ENCODE measurements at places on chromosomes 6 and 20.

- no peak for DNase-seq
Observed at GRCh38 chr6:131946992-131947955, 3.9 kb downstream of the CCN2 start.

- no peak for DNase-seq
Observed at GRCh38 chr6:100258752-100259151, 206.0 kb downstream of the SIM1 start.

DNA sequence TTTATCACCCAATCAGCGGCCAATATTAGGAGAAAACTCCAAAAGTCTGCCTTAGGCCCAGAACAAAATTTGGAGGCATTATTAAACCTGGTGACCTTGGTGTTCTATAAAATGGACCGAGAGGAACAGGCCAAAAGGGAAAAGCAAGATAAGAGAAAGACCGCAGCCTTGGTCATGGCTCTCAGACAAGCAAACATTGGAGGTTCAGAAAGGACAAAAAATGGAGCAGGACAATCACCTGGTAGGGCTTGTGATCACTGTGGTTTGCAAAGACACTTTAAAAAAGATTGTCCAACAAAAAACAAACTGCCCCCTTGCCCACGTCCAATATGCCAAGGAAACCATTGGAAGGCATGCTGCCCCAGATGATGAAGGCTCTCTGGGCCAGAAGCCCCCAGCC lies 31.2 kb downstream of the CEP85L start:
- DNase-seq = no peak

DNA sequence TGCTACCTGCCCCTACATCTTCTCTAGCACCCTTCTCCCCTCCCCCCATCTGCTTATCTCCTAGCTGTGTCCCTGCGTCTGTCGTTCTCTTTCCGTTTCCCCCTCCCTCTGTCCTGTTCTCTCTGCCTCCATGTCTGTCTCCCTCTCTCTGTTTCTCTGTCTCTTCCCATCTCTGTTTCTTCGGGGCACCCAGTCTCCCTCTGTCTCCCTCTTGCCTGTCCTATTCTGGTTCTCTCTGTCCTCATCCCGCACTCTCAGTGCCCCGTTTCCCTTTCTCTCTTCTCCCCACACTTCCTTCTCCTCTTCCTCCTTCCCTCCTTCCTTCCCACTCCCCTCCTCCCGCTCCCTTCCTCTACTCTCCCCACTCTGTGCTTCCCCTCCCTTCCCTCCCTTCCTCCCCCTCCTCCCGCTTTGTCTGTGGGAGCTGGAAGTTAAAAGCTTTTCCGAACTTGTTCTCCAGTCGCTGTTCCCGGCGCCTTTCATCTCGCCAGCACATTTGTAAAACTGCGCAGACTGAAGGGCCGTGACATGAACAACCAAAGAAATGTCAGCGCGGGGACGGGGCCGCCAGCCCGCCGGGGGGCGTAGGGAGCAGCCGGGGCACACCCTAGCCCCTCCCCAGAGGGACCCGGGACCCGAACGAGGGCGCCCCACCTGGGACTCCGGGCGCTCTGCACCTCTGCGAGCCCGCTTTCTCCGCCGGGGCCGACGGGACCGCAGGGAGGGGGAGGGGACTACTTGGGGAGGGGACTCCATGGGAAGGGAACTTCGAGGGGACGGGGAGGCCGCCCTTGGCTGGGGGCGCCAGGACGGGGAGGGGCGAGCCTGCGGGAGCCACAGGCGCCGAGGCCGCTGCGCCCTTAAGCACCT lies 4.0 kb upstream of the CDH22 start:
- no peak for DNase-seq

Measured in CD14-positive monocyte (primary cell).